ENCODE measurements at places on chromosomes 7 and 10.

GRCh38 chr10:80542652-80543318 lies 5.1 kb downstream of the SH2D4B start:
- DNase-seq = no peak

DNA sequence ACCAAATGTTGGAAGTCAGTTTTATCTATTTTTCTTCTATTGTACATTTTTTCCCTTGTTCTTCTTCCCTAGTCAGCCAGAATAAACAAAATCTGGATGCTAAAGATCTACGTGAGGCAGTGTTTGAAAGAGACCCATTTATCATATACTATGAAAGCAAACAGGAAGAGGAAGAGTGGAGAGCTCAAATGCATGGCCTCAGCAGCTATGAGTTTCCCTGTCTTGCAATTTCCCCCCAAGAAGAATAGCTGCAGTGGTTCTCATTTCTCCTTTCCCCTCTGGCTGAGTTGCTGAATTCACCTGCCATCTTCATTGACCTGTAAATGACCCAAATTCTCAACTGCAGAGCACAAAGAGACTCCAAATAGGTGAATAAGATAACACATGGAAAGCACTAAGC lies 347.1 kb upstream of the NRP1 start:
- no peak for DNase-seq

- DNase-seq = no peak
Measured at GRCh38 chr10:97894092-97894491, 44.4 kb downstream of the GOLGA7B start.

GRCh38 chr7:47471358-47471703 lies 110.6 kb downstream of the TNS3 start:
- DNase-seq = no peak

- DNase-seq = no peak
Measured at GRCh38 chr7:24764972-24765744, 7.9 kb upstream of the GSDME start.

Measured in AG09309 (cell line).